ENCODE measurements at places on chromosomes 11 and 22. TPM values are rescaled to one million over a fixed set of nuclear protein-coding genes. Genes with fewer than 3 reads are reported as not detected.

DNA sequence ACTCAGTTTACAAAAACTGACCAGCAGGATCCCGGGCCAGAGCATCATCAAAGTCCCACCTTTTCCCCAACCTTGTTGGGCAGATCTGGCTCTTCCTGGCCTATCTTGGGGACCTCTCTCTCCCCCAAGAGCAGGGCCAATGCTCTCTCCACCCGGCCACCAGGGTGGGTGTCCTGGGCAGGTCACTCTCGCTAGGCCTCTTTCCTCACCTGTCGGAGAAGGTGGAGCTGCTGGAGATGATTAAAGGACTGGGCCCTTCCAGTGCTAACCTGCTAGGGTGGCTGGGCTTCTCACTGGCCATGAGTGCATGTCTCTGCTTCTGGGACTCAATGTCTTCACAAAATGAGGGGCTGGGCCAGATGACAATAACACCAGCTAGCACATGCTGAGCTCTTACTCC is 2.9 kb upstream of the CAPN5 start:
- H3K36me3 ChIP-seq = no peaks in the 10 kb centered on the region
- peaks cover 14% of the 10 kb centered on the region for H3K4me1 ChIP-seq
- H3K27me3 ChIP-seq = peaks cover 5% of the 10 kb centered on the region
- DNase-seq = no peak
- H3K27ac ChIP-seq = no peak overlapping the region
- H3K4me3 ChIP-seq = no peak overlapping the region

DNA sequence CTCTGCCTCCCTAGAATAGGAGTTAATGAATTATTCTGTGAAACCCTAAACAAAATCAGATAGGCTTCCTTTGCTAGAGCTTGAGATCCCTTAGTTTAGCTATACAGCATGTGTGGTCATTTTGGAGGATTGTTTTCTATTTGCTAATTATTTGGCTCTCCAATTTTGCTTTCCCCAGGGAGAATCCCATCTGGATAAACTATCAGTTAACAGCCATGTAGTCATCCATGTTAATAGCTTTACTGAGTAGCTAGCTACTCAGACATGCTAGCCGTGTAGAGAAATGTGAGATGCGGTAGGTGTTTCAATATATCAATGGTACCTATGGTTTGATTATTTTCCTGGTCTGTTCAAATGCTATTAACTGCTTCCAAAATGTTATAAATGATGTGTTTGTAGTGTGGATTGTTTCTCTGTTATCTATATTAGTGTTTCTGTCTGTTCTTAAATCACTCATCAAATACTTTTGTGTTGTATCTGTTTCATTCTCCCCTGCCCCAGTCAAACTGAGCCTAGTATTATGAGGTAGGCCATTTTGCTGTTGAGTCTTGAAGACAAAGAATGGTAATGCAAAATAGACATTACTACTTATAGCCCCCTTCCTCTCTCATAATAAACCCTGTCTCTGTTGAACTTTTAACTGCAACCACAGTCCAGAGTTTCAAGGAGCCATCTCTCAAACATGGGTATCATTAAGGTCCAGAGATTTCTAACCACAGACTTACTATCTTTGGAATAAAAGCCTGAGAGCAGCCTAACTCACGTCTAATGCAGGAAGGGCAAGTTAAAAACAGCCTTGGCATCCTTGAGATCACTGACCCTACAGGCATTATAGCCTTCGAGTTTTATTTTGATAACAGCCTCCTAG is 56.1 kb upstream of the GRAMD1B start:
- DNase-seq = no peak
- H3K27me3 ChIP-seq = peaks cover 72% of the 10 kb centered on the region
- no peaks in the 10 kb centered on the region for H3K4me1 ChIP-seq
- no peak overlapping the region for H3K4me3 ChIP-seq

- peak overlapping the region; percentile 83 for H3K27ac ChIP-seq
- DNase-seq = peak; percentile 68
- H3K4me1 ChIP-seq = peaks cover 8% of the 10 kb centered on the region
Observed at GRCh38 chr22:21981874-21982273, 713 bp downstream of the TOP3B start.

- DNase-seq = no peak
- H3K36me3 ChIP-seq = no peaks in the 10 kb centered on the region
- no peak overlapping the region for H3K4me3 ChIP-seq
- no peaks in the 10 kb centered on the region for H3K4me1 ChIP-seq
- H3K27ac ChIP-seq = no peak overlapping the region
Observed at GRCh38 chr11:71164186-71164585, 88.2 kb downstream of the SHANK2 start.

DNA sequence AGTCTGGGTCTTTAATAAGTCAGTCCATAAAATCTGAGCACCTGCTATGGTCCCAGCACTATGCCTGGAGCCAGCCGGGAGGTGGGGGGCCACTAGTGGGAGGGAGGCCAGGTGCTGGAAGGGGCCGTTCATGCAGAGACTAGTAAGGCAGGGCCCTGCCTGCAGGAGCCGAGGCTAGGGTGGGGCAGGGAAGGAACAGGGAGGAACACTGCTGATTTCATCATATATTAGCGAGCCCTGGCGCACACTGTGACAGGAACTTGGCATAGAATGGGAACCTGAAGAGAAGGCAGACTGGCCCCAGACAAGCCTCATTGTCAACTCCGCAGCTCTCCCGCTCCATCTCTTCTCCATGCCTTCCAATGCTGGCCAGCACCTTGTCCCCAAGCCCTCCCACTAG is 7.1 kb downstream of the VSIG10L2 start:
- no peak overlapping the region for H3K27ac ChIP-seq
- no peaks in the 10 kb centered on the region for H3K36me3 ChIP-seq
- DNase-seq = peak; percentile 82
- no peaks in the 10 kb centered on the region for H3K27me3 ChIP-seq
- H3K4me1 ChIP-seq = peaks cover 5% of the 10 kb centered on the region

DNA sequence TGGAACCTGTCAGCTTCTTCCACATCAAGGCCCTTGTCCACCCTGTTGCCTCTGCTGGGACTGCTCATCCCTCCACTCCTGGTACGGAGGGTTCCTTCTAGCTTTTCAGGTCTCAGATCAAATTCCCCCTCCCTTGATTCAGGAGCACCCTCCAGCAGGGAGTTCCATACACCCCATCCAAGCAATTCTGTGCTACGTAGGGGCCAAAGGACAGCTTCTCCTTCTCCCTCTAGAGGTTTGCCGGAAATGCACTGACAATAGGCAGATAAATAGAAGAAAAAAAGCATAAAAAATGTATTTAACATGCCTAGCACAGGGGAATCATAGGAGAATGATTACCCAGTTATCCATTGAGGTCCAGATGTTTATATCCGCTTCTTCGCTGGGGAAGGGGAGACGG is 3.3 kb upstream of the CARD10 start:
- H3K27me3 ChIP-seq = no peaks in the 10 kb centered on the region
- H3K27ac ChIP-seq = no peak overlapping the region
- no peaks in the 10 kb centered on the region for H3K36me3 ChIP-seq
- no peak overlapping the region for H3K4me3 ChIP-seq

MS4A6E gene
- not detected for total RNA-seq

FAT3 gene
- total RNA-seq = 2.2 TPM

BRSK2 gene
- total RNA-seq = not detected

ESAM gene
- total RNA-seq = 0.29 TPM

Measured in osteoblast (primary cell).